Activated T-cell treated with anti-CD3 and anti-CD28 coated beads, Interleukin-2, amount 50 U/mL, for 24 hours (primary cell): ENCODE measurements at places on chromosomes 3 and 15.

DNA sequence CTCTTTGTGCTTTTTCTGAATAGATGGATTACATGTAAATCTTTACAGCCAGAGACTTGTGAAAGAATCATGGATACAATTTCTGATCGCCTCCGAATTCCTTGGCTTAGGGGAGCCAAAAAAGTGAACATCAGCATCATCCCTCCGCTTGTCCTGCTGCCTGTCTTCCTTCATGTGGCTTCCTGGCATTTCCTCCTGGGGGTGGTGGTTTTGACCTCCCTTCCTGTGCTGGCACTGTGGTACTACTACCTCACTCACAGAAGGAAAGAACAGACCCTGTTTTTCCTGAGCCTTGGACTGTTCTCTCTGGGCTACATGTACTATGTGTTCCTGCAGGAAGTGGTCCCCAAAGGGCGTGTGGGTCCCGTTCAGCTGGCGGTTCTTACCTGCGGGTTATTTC lies 5.9 kb downstream of the ZDHHC23 start:
- no peak for DNase-seq

DNA sequence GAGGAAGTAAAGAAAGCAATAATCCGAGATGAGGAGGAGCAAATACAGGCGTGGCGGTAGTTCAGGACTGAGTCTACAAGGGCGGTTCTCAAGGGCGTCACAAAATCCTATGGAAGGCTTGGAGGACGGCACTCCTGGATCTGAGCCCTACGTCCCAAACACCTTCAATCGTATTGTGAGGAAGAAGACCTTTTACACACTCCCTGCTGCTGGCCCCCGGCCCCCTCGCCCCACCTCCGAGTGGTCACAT lies 747 bp downstream of the PLD1 start:
- DNase-seq, result no peak

DNA sequence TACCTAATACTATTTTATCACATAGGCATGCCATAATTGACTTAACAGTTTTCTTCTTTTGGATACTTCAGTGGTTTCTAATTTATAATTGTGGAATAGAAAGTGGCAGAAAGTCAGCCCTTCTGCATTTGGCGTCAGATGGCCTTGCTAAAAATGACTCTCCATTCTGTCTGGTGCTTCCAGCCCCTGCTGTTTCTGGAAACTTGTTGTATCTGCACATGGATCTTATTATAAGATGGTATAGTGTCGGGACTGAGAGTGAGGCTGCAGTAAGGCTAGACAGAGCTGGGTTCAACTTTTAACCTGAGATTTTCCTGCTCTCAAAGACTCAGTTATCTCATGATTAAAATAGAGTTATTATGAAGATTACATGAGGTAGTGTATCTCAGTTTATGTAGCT lies 74.8 kb upstream of the WDR72 start:
- DNase-seq, result no peak

- DNase-seq, result peak; percentile 15
Observed at GRCh38 chr3:126136428-126137220, 43.8 kb downstream of the ALDH1L1 start.

- no peak for DNase-seq
Observed at GRCh38 chr3:178137206-178137605, 399.0 kb upstream of the KCNMB2 start.

DNA sequence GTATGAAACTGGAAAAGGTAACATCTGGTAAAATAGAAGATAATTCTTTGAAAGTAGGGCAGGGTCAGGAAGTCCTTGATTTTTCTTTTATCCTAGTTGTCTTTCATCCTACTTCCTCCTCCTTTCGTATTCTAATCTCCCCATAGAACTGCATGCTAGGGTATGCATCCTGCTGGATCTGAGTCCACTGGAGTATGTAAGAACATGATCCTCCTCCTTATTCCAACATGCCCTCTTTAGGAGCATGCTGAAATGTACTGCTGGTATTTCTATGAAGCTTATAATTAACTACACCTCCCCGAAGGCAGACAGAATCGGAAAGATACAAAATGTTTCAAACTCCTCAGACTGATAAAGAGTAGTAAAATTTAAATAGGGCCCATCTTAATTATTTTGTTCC lies 493.8 kb downstream of the AGBL1 start:
- no peak for DNase-seq

DNA sequence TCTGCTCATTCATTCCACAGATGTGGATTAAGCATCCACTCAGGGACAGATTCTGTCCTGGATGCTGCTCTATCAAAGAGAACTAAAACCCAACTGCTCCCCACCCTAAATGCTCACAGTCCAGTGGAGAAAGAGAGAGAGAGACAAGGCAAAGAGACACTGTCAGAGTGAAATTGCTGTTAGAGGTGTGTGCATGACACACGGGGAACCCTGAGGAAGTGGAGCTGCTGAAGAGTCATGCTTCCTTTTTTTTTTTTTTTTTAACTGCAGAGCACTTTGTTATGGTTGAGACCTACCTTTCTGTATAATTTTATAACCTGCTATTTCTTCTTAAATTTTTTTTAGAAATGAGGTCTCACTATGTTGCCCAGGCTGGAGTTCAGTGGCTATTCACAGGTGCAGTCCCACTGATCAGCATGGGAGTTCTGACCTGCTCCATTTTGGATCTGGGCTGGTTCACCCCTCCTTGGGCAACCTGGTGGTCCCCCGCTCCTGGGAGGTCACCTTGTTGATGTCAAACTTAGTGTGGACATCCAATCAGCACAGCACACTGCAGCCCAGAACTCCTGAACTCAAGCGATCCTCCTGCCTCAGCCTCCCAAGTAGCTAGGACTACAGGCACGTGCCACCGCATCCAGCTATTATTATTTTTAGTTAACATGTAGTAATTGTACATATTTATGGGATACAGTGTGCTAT lies 18.2 kb upstream of the PSTPIP1 start:
- DNase-seq, result no peak

DNA sequence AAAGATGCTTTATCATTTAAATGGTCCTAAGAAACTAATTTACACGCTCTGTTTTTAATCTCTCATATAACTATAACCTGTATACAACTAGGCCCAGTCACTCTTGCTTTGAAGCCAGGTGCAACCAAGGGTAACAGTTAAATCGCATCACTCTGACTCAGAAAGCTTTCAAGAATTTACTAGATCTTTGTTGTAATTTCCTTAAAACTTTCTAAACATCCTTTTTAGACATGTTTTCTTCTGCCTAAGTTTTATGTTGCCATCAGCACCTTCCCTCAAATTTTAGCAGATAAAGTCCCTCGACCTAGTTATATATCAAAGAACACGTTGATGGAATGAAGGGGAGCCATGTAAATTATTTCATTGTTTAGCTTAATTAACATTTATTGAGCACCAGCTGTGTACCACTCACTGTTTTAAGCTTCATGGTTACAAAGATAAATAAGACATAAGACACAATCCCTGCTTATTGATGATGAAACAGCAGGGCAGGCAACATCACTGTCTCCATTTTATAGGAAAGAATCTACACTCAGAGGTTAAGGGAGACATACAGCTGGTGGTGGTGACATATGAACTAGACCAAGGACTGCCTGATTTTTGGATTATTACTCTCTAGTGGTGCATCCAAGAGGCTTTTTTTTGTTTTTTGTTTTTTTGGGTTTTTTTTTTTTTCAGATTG lies 101.0 kb downstream of the CD200R1L start:
- no peak for DNase-seq

GRCh38 chr15:80798911-80799310 lies 19.7 kb downstream of the CEMIP start:
- no peak for DNase-seq

GRCh38 chr15:63041974-63042876 lies at the start of gene TPM1:
Gene TPM1, plus strand, starts transcription at chr15:63042747. Its CDS starts 83 bp downstream, at chr15:63042830.
- DNase-seq, result peak; percentile 42

DNA sequence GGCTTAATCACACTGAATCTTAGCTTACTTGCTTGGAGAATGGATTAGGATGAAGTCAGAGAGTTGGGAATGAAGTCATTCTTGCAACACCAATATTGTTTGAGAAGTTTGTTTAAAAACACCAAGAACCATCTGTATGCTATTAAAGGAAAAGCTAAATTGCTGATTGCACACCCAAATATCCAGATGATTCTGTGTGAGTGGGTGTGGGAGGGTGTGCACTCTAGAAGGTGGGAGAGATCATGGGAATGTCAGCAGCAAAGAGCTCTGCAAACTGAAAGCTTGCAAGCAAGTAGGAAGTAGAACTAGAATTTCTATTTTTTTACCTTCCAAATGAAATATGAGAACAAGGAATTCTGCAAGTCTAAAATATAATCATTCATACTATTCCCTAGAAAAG lies 364.9 kb downstream of the NR2F2 start:
- DNase-seq, result no peak

DNA sequence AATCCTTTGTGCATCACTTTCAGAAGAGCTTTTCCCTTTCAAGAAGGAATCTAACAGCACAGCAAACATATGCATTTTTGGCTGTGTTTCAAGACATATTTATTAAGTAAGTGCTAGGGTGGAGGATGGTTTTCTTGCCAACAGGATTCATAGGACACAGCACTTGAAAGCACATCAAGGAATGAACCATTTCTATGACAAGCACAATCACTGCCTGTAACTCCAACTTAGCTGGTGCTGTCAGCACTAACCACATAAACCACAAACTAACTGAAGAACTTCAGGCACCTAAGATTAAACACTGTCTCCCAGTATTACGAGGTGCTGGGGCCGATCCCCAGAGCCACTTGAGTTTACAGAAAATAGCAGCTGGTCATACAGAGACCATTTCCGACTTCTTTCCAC lies 35.4 kb upstream of the SPRED1 start:
- DNase-seq, result no peak

DNA sequence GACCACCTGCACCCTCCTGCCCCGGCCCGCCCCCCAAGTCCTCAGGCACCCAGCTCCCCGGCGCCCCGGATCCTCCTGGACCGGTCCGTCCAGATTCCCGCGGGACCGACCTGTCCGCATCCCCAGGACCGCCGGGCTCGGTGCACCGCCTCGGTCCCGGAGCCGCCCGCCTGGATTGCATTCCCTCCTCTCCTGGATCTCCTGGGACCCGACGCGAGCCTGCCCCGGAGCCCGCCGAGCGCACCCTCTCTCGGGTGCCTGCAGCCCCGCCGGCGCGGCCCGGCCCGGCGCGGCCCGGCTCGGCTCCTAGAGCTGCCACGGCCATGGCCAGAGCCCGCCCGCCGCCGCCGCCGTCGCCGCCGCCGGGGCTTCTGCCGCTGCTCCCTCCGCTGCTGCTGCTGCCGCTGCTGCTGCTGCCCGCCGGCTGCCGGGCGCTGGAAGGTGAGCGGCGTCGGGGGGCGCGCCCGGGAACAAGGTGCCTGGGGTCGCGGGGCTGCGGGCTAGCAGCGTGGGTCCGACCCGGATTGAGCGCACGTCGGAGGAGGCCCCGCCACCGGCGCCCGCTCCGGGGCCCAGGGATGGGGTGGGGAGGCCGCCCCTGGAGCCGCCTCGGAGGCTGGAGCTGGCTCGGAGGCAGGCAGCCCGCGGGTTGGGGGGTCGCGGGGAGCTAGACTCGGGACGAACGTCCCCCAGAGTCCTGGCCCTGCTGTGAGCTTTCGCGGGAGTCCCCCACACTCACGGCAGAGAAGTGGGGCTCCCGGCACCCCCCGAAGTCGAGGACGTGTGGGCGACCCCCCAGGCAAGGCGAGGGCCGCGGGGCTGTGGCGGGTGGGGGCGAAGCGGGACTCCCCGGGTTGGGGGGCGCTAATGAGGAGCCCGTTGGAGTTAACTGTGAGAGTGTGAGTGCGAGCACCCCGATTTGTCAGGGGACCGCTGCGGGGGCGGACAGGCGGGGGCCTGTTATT lies 610 bp downstream of the EPHB3 start:
- no peak for DNase-seq

DNA sequence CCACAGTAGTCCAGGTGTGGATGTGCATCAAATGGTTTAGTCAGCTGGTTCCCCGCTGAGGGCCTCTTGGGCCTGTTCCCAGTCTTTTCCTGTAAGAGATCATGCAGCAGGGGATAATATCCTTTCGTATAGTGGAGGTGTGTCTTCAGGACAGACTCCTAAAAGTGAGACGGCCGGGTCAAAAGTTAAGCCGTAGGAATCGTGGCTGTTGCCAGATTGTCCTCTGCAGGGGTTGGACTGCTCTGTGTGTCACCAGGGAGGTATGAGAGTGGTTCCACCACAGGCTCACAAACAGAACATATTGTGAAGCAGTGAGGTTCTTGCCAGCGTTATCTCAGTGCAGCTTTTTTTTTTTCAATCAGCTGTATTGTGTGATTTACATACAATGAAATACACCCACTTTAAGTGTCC lies 95.0 kb downstream of the VGLL4 start:
- DNase-seq, result no peak

- no peak for DNase-seq
Observed at GRCh38 chr3:162507397-162507796, 1010.8 kb downstream of the OTOL1 start.

DNA sequence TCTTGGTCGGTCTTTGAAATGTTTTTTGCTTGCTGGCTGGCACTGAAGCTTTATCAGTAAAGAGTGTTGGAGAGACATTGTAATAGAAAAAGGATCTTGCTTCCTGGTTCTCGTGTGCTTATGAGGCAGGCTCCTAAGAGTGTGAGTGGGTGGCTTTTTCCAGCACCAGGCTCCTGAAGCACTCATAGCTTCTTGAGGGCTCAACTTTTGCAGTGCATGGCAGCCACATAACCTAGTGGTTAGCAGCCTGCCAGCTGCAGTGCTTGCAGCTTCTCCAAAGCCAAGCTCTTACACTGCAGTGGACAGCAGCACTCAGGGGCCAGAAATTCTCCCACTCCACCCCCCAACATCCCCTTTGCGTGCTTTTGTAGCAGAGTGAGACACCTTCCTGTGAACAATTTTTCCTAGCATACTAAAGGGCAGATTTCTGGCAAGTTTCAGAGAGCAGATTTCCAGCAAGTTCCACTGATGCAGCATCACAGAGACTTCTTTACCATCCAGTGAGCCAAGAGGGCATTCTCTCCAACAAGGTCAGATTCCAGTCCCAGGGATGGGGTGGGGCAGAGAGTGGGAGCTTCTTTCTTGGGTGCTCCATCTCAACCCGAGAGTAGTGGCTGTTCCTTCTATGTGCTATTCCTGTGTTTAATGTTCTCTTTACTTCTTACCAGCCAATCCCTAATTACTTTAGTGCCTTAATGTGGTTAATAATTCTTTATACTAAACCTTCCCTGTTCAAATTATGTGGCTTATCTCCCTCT lies 15.8 kb upstream of the ARHGEF26 start:
- DNase-seq, result no peak

DNA sequence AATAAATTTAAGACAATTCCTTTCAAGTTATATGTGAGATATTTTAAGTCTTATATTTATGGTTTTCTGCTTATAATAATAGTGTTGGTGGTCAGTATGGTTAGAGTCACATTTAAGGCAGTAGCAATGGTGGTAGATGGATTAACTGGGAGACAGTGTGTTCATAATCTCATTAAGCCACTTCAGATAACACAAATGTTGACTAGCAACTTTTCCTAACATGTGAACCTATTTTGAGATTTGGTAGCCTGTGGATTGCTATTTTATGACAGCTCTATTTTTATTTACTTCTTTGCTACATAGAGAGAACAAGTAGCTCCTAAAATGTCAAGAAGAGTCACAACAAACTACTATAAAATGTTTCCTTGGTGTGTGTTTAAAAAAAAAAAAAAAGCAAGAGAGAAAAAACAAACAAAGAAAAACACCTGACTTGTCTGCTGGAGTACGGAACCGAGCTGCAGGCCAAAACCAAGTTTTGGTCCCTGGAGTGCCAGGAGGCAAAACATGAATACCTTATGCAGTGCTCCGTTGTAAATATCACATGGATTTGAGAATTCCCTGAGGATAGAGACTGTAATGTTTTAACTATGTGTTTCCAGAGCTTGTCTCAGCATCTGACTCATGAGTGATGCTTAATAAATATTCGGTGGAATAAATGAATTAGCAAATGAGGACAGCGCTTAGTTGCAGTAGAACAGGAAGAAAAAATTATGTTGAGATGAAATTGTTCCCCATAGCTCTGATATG lies 457.1 kb upstream of the ROBO2 start:
- DNase-seq, result no peak

- no peak for DNase-seq
Observed at GRCh38 chr3:55297706-55298105, 189.4 kb downstream of the WNT5A start.
